IPS DF 19.7 (cell line): ENCODE measurements at places on chromosomes 11 and 22.

- DNase-seq, result no peak
Observed at GRCh38 chr11:115700981-115701875, 197.0 kb upstream of the CADM1 start.

GRCh38 chr22:17633998-17634323, 4.6 kb upstream of the BCL2L13 start:
- DNase-seq, result no peak

- DNase-seq, result no peak
Observed at GRCh38 chr22:36964106-36964505, 50.7 kb downstream of the CSF2RB start.

DNA sequence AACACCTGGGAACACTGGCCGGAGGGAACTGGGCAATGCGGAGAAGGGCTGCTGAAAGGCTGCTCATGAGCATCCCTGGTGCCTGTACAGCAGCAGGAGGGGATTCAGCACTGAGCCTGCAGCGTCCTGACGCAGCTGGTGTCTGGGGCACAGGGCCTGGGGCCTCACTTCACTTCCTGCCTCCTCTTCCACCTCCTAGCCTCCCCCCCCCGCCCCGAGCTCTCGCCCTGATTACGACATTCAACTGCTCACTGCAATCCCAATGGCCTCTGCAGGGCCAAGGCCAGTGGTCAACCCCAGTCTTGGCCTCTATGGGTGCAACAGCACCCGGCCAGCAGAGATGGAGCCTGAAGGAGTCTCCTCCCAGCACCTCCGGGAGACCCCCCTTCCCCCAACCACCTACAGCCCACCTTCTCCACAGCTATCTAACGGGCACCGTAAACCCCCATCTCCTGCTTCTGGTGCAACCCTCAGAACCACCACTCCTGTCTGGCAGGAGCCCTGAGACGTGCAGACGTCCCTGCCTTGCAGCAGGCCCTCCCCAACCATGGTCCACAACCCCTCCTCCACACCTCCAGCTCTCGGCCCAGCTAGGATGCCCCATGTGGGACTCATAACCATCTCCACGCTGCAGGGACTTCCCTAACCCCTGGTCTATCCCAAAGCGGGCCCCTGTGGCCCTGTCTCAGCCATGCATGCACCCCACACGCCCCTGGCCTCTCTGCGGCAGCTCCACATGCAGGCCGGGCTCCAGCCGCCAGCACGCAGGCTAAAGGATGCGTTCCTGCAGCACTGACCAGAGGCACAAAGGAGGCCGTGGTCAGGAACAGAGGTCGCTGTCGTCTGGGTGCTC, 38.2 kb downstream of the BRD1 start:
- DNase-seq, result no peak

DNA sequence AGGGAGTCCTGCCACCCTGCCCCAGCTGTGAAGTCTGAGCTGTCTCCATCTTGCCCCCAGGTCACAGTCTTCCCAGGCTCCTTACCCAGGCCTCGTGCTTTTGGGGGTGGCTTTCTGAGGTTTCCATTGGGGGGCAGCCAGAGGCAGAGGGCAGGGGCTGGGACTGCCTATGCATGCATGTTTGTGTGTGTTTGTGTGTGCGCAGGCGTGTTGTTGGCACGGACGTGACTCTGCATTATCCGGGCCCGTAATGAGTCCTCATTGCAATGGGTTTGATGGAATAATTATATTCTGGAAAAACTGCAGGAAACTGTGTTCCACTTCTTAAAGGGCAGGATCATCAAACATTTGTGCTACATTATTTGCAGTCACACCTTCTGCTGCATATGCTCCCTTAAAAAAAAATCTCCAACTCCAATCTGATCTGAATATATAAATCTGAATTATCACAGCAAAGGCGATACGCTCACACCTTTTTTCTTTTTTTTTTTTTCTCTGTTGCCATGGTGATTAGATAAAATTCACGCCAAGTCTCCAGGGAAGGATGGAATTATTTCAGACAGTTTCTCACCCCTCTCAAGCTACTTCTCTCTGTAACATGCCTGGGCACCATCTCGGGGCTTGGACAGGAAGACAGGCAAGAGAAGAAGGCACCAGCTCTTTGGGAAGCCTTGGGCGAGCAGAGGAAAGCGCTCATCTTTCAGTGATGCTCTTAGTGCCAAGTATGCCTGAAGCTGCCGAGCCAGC, 45.9 kb downstream of the DSCAML1 start:
- no peak for DNase-seq

DNA sequence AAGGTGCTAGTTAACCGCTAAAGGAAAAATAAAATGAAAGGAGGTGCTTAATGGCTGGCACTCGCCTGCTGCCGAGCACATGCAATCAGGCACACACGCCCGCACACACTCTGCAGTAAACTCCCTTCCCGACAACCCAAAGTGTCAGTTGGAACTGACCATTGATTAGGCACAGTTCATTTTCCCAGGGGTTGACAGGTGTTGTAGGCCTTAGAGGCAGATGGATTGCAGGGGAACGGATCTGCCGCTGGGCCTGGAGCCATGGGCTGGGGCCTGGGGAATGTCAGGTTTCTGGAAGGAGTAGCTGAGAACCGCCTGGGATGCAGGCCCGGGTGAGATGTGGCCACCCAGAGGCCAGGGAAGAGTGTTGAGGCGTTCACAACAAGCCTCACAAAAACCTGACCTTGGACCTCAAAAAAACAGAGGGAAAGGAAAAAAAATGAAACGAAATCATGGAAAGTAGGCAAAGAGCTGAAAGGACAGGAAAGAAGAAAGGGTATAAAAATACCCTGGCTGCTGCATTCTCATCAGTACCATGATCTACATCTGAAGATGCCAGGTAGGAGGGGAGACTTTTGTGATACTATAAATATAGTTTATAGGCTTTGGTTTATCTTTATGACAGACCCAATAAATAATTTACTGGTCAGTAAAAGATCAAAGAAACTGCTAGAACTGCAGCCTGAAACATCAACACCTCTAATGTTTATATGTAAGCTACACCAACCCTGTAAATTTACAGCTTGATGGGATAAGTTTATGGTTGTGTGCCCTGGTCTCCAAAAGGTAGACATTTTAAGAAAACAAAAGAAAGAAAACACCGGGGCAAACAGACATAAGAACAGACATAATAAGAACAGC, 313.4 kb downstream of the BUD13 start:
- no peak for DNase-seq

DNA sequence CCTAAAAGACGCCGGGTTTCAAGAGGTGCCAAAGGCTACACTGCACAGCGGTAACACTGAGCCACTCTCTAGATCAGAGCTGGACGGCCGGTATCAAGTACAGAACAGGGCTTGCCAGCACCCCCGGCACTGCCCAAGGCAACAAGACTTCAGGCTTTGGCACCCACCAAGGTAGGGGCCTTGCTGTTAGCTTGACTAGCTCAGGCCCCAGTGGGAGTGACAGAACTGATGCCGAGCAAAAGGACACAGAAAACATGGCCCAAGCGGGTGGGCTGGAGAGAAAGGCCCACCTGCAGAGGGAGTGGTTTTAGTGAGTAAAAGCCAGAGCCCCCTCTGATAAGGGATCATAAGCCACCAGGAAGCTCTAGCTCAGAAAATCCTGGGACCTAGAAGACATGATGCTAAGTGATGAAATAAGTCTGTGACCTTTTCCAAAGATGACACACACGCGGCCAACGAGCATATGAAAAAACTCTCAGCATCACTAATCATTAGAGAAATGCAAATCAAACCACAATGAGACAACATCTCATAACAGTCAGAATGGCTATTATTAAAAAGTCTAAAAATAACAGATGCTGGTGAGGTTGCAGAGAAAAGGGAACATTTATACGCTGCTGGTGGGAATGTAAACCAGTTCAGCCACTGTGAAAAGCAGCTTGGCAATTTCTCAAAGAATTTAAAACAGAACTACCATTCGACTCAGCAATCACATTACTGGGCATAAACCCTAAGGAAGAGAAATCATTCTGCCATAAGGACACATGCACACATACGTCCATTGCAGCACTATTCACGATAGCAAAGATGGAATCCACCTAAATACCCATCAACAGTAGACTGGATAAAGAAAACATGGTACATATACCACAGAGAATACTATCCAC, 12.9 kb downstream of the EHD1 start:
- no peak for DNase-seq

DNA sequence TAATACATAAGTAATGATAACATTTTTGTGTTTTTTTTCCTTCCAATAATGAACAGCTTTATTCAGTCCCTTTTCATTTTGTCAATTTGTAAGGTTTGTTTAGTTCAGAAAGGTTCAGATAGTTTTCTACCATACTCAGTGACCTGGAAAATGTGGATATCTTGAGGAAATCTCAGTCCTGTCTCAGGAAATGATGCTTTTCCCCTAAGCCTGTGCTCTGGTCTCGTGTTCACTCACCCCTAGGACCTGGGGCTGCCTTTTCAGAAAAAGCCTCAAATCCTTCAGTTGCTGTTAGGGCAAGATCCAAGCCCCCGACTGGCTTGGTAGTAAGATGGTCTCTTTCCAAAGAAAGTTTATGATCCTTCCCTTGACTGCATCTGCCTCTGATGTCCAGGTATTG, 21.8 kb downstream of the MS4A6A start:
- DNase-seq, result no peak
